PC-3 (cell line): ENCODE measurements at places on chromosomes 12 and 14. TPM values are rescaled to one million over a fixed set of nuclear protein-coding genes. Genes with fewer than 3 reads are reported as not detected.

The NANOG gene
- total RNA-seq = not detected in 2 replicates

The PIWIL1 gene
- total RNA-seq = not detected in 2 replicates

The B4GALNT3 gene
- total RNA-seq = 3.7 and 5.0 TPM in 2 replicates

The HOXC13 gene
- total RNA-seq = 7.8 and 9.0 TPM in 2 replicates

The MANSC1 gene
- total RNA-seq = 2.8 and 3.1 TPM in 2 replicates

The E2F7 gene
- 17.2 and 19.0 TPM in 2 replicates for total RNA-seq

The TSPAN9 gene
- total RNA-seq = 5.1 and 6.2 TPM in 2 replicates

The FANCM gene
- 11.7 and 15.6 TPM in 2 replicates for total RNA-seq

The BORCS5 gene
- 2.3 and 7.7 TPM in 2 replicates for total RNA-seq

The PDZRN4 gene
- total RNA-seq = not detected in 2 replicates

The KRT83 gene
- 0.33 and 1.1 TPM in 2 replicates for total RNA-seq

The ZC2HC1C gene
- 3.4 and 9.5 TPM in 2 replicates for total RNA-seq

The GPHB5 gene
- not detected in 2 replicates for total RNA-seq

The TWF1 gene
- total RNA-seq = 167 and 226 TPM in 2 replicates

The PAN2 gene
- 15.3 and 27.1 TPM in 2 replicates for total RNA-seq

The PCED1B gene
- total RNA-seq = 1.0 TPM in 1 of 2 replicates, not detected in the other

The IL22 gene
- total RNA-seq = not detected in 2 replicates

The KCNH3 gene
- 0.07 and 0.12 TPM in 2 replicates for total RNA-seq

The SYNDIG1L gene
- total RNA-seq = not detected in 2 replicates

The RFX4 gene
- not detected in 2 replicates for total RNA-seq

The CD4 gene
- total RNA-seq = 0.23 TPM in 1 of 2 replicates, not detected in the other

The TAS2R8 gene
- total RNA-seq = not detected in 2 replicates

The CNTN1 gene
- total RNA-seq = not detected in 2 replicates

The WSB2 gene
- 166 and 203 TPM in 2 replicates for total RNA-seq

The DIO2 gene
- 2.0 and 6.6 TPM in 2 replicates for total RNA-seq
